Pulmonary artery endothelial cell (primary cell): ENCODE measurements at places on chromosomes 1 and 21. TPM values are rescaled to one million over a fixed set of nuclear protein-coding genes. Genes with fewer than 3 reads are reported as not detected.
A peak's percentile ranks its signal among the peaks of the same experiment; 100 is the strongest.

DNA sequence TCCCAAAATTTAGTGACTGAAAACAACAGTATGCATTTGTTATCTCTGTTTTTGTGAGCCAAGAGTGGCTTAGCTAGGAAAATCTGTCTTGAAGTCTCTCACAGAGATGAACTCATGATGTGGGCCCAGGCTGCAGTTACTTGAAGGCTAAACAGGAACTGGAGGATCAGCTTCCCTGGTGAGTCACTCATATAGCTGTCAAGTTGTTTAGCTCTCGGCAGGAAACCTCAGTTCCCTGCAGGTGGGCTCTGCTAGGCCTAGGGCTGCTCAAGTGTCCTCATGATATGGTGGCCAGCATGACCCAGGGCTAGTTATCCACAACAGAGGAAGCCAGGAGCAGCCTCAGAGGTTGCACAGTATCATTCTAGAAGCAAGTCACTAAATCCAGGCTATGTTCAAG is 30.2 kb upstream of the DDX59 start:
- DNase-seq: peak; percentile 39

DNA sequence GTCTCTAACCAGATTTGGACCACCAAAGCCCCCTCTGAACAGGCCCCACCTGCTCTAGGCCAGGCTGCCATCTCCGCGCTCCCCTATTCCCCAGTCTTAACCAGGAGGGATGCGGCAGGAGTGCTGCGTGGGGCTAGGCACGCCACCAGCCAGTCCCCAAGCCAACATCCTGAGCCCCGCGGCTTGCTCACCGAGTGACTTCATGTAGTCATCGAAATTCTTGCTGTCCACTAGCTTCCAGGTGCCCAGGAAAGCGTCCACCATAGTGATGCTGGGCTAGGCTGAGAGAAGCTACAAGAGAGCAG is 173 bp downstream of the FABP3 start:
- no peak for DNase-seq

DNA sequence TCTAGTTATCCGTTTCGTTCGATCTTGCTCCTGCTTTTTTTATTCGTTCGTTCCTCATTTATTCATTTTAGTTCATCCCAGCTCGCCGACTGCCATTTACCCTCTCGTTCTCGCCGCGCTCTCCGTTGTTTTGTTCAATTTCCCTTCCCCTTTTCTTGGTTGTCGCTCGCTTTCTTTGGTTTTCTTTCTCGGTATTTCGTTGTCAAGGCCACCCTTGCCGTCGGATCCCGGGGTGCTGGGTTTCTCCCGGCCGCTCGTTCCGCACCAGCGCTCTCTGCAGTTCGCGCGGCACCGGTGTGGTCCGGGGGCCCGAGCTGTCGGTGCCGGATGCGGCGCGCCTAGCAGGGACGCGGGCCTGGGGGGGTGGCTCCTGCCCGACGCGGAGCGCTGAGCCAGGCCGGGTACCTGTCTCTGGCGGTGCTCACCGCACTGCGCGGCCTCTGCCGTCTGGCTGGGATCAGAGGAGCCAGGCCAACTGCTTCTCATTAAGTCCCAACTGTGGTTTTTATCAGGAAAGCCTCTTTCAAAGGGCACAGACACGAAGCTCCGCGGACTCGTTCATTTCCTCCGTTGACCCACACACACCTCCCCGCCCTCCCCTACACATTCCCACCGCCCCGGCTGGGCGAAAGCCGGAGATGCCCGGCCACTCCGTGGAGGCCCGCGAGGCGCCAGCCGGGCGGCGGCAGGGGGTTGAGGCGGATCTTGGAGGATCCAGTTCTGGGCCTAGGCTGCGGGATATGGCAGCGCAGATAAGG is 1.6 kb downstream of the ALX3 start:
- no peak for DNase-seq

DNA sequence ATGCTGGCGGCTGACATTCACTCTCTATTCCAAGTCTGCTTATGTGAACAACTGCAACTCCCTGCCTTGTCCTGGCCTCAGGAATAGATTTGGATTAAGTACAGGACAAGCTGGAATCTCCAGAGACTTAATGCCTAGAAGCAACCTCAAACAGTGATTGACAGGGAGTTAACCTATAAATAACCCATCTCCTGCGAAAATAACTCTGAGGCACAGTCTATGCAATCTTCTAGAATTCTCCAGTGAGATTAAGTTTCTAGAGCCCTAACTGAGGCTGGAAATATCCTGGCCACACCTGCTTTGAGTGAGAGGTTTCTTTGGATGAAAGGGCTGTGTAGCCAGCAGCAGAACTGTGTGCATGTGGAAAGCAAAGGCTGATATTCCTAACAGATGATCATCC is 25.3 kb upstream of the ATP1A1 start:
- DNase-seq: no peak

GRCh38 chr1:26614655-26615411 is 81.0 kb upstream of the ARID1A start:
- DNase-seq: no peak

DNA sequence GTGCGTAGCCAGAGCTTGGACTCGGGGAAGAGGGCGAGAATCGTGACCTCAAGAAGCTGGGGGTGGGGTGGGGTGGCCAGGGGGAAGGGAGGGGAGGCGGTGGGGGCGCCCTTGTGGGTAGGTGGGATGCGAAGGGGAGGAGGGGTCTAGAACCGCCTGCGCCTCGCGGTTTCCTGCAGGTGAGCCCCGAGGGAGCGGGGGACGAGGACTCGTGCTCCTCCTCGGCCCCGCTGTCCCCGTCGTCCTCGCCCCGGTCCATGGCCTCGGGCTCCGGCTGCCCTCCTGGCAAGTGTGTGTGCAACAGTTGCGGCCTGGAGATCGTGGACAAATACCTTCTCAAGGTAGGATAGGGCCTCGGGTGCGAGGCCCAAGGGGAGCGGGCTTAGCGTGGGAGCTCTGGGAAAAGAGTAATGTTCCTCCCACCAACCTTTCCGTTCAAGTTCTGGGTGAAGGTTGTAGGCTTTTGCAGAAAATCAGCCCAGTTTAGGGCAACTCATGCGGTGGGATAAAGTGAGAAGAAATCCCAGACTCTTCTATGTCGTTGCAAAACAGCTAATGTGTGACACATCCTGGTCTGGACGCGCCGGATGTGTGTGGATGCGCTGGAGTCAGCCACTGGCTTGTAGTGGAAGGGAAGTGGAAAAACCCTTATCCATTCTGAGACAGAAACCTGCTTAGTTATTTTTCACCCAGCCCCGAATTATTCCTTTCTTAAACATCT is 2.9 kb downstream of the LHX8 start:
- no peak for DNase-seq

The MEF2D gene
- 3.8 and 4.7 TPM in 2 replicates for total RNA-seq

- DNase-seq: no peak
Observed at GRCh38 chr1:101356604-101357443, 120.0 kb downstream of the S1PR1 start.

DNA sequence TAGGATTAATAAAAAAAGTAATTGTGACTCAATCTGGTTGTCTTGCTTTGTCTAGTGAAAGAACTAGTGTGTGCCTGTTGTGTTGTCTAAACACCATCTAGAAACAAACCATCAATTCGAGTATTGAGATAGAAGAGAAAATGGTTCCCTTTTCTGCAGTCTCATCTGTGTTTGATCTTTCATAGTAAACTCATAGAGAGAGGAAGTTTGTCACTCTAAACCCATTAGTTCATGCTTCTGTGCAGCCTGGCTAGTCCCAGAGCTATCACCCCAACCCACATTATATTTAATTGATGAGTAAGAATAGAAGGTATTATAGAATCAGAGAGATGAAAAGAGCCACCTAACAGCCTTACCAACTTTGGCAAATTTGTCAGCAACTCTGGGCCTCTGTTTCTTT is 99.5 kb downstream of the TGFB2 start:
- no peak for DNase-seq

GRCh38 chr1:88433556-88433955 is 250.5 kb upstream of the PKN2 start:
- no peak for DNase-seq

- DNase-seq: no peak
Observed at GRCh38 chr1:185154912-185155513, 1.7 kb downstream of the TRMT1L start.

The TBX19 gene
- total RNA-seq: 0.40 and 0.74 TPM in 2 replicates

The F13B gene
- total RNA-seq: not detected in 2 replicates

GRCh38 chr1:51627672-51628071 is 10.8 kb downstream of the OSBPL9 start:
- DNase-seq: no peak

The ALX3 gene
- total RNA-seq: not detected in 2 replicates

The ZMYM4 gene
- total RNA-seq: 37.2 and 37.9 TPM in 2 replicates

- DNase-seq: no peak
Observed at GRCh38 chr1:229972600-229973296, 94.3 kb upstream of the GALNT2 start.

GRCh38 chr1:111850109-111850508 is 94.4 kb downstream of the DDX20 start:
- no peak for DNase-seq

The PRAMEF6 gene
- total RNA-seq: not detected in 2 replicates

The CCDC24 gene
- 2.1 and 2.8 TPM in 2 replicates for total RNA-seq

DNA sequence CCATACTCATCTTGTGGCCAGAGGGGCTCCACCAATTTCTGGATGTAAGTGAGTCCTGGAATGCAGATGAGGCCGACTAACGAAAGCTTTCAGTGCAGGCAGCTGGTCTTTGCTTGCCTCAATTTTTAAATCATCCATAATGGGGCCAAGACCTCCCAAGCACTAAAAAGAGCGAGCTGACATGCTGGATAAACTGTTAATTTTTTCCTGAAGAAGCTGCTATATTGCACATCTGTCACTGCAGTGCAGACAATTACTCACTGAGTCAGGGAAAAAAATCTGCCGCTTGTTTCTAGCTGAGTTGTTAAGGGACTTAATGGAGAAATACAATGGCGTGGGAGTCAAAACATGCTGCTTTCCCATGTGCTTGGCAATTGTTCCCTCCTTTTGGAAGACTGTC is 205.5 kb downstream of the GPATCH2 start:
- DNase-seq: no peak

GRCh38 chr21:15857740-15858139 is 128.0 kb downstream of the USP25 start:
- DNase-seq: no peak

DNA sequence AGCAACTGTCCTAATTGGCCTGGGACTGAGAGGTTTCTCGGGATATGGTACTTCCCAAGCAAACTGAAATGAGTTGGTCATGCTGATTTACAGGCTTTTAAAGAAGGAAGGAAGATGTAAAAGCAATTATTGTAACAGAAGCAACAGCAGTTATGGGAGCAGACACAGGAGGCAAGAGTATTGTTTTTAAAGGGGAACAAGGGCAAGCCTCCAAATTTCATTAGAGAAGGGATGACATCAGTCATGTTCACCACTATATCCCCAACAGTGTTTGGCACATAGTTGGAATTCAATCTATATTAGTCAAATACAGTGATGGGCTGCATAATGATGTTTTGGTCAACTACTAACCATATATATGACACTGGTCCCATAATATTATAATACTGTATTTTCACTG is 46.0 kb upstream of the JUN start:
- no peak for DNase-seq

The GIPC2 gene
- 14.6 and 26.1 TPM in 2 replicates for total RNA-seq

The NPL gene
- total RNA-seq: 1.8 and 2.1 TPM in 2 replicates

- DNase-seq: no peak
Observed at GRCh38 chr1:24141311-24141997, 1.5 kb downstream of the IL22RA1 start.

GRCh38 chr1:170687621-170688020 is 23.7 kb downstream of the PRRX1 start:
- DNase-seq: no peak

GRCh38 chr1:61222240-61222639 is 139.9 kb downstream of the NFIA start:
- no peak for DNase-seq
